Thyroid gland (tissue), 4 donors: ENCODE measurements at places on chromosomes 16 and 17. TPM values are rescaled to one million over a fixed set of nuclear protein-coding genes. Genes with fewer than 3 reads are reported as not detected.

- H3K27me3 ChIP-seq = no peaks in the 10 kb centered on the region
- H3K36me3 ChIP-seq = no peaks in the 10 kb centered on the region
- H3K4me1 ChIP-seq = no peaks in the 10 kb centered on the region
- no peak overlapping the region for H3K27ac ChIP-seq
- DNase-seq = no peak
- no peak overlapping the region for H3K4me3 ChIP-seq
Measured at GRCh38 chr17:50238601-50239280, 35.5 kb upstream of the TMEM92 start.

GRCh38 chr16:7313170-7313569 is 19.5 kb upstream of the RBFOX1 start:
- no peak for DNase-seq
- no peaks in the 10 kb centered on the region for H3K27me3 ChIP-seq
- H3K36me3 ChIP-seq = no peaks in the 10 kb centered on the region
- no peaks in the 10 kb centered on the region for H3K4me1 ChIP-seq
- no peak overlapping the region for H3K4me3 ChIP-seq
- H3K27ac ChIP-seq = no peak overlapping the region

GRCh38 chr17:70896843-70897242 is 727.5 kb downstream of the KCNJ2 start:
- no peaks in the 10 kb centered on the region for H3K27me3 ChIP-seq
- no peak for DNase-seq
- no peak overlapping the region for H3K27ac ChIP-seq
- no peak overlapping the region for H3K4me3 ChIP-seq
- no peaks in the 10 kb centered on the region for H3K36me3 ChIP-seq

- no peaks in the 10 kb centered on the region for H3K27me3 ChIP-seq
- H3K27ac ChIP-seq = no peak overlapping the region
- H3K4me3 ChIP-seq = no peak overlapping the region
Measured at GRCh38 chr17:76275382-76276068, 10.4 kb downstream of the UBALD2 start.

- H3K4me3 ChIP-seq = no peak overlapping the region
- H3K4me1 ChIP-seq = peaks cover 23% of the 10 kb centered on the region
- peak overlapping the region; percentile 27 for H3K27ac ChIP-seq
- H3K27me3 ChIP-seq = no peaks in the 10 kb centered on the region
Measured at GRCh38 chr17:81481073-81481799, 31.4 kb downstream of the ACTG1 start.

GRCh38 chr17:43530288-43531081 is 15.7 kb downstream of the ETV4 start:
- H3K27ac ChIP-seq = peak overlapping the region; percentile 91
- no peak overlapping the region for H3K4me3 ChIP-seq
- H3K4me1 ChIP-seq = peaks cover 23% of the 10 kb centered on the region

- no peak overlapping the region for H3K27ac ChIP-seq
- H3K4me3 ChIP-seq = no peak overlapping the region
- no peaks in the 10 kb centered on the region for H3K27me3 ChIP-seq
Measured at GRCh38 chr16:11047057-11047456, 102.7 kb downstream of the CLEC16A start.

- no peak overlapping the region for H3K4me3 ChIP-seq
- no peaks in the 10 kb centered on the region for H3K4me1 ChIP-seq
- no peaks in the 10 kb centered on the region for H3K27me3 ChIP-seq
Measured at GRCh38 chr16:78972986-78973385, 627.6 kb downstream of the MAF start.

DNA sequence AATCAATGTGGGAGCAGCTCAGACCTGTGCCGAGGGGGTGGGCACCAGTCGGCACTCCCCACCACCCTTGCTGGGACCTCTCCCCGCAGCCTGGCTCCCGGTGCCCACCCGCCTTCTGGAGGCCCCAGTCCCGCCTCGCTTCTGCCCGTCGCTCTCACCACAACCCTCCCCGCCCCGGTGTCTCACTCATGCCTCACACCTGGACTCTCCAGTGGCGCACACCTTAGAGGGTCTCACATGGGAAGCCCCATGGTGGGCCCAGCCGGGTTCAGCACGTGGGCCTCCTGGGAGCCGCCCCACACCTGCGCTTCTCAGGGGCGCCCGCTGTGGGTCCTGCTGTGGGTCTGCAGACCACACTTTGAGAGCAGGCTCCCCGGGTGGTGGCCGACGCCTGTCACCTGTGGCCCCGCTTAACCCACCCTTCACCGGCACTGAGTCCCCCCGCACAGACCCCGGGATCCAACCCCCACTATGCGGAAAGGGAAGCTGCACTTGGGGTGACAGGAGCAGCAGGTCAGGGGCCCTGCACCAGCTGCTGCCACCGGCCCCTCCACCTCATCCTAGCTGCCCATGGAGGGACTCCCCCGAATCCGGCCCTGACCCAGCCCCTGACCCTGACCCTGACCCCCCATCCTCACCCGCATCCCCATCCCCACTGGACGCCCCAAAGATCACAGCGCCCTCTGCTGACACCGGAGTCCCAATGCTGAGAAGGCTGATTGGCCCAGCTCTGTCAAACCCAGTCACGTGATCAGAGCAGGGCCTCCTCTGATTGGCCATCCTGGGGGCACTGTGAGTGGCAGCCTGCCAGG is 27.4 kb upstream of the SLC38A10 start:
- no peak overlapping the region for H3K27ac ChIP-seq
- no peaks in the 10 kb centered on the region for H3K27me3 ChIP-seq
- no peak overlapping the region for H3K4me3 ChIP-seq
- no peaks in the 10 kb centered on the region for H3K36me3 ChIP-seq

GRCh38 chr16:4743226-4743878 is 9.0 kb downstream of the DNAAF8 start:
- H3K4me3 ChIP-seq = no peak overlapping the region
- no peaks in the 10 kb centered on the region for H3K4me1 ChIP-seq
- no peak for DNase-seq
- no peaks in the 10 kb centered on the region for H3K36me3 ChIP-seq
- no peaks in the 10 kb centered on the region for H3K27me3 ChIP-seq
- no peak overlapping the region for H3K27ac ChIP-seq

- no peak for DNase-seq
- no peaks in the 10 kb centered on the region for H3K36me3 ChIP-seq
- H3K27me3 ChIP-seq = no peaks in the 10 kb centered on the region
- H3K4me3 ChIP-seq = no peak overlapping the region
- no peak overlapping the region for H3K27ac ChIP-seq
Measured at GRCh38 chr16:87560428-87561199, 41.7 kb upstream of the JPH3 start.

- H3K27me3 ChIP-seq = no peaks in the 10 kb centered on the region
- no peak overlapping the region for H3K27ac ChIP-seq
- no peaks in the 10 kb centered on the region for H3K36me3 ChIP-seq
- DNase-seq = no peak
Measured at GRCh38 chr16:19559242-19559910, 3.9 kb downstream of the VPS35L start.

DNA sequence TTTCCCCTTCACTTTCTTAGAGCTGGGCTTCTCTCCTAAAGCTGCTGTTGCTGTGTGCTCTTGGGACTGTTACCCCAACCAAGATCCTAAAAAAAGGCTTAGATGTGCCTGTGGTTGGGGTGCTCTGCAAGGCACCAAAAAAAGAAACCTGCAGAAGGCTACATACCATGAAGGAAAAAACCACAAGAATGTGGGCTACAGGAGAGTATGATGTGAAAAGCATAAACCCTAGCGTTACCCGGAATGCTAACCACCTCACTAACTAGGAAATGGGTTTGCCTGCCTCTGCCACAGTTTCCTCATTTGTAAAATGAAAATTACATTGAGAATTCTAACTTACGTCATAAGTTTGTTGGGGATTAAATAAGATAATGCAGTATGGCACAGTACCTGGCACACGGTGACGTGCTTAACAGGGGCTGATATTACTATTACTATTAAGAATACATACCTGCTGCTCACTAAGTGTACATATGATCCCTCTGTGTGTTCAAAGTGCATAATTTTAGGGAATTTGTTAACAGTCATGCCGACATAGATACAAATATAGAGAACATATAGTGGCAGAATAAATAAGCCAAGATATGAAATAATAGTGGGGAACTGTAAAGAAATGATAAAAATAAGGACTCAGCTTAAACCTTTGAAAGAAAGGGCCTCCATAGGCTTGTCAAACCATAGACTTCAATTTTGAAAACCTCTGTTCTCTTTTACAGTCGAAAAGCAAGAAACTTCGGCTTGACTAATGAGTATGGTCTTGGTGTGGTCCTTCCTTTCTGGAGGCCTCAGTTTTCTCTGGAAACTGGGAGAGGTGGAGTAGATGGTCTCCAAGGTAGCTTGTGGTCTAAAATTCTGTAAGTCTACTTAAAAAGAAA is 177.8 kb upstream of the TBX2 start:
- no peaks in the 10 kb centered on the region for H3K27me3 ChIP-seq
- no peak for DNase-seq
- H3K27ac ChIP-seq = no peak overlapping the region
- no peaks in the 10 kb centered on the region for H3K36me3 ChIP-seq
- peaks cover 44% of the 10 kb centered on the region for H3K4me1 ChIP-seq

DNA sequence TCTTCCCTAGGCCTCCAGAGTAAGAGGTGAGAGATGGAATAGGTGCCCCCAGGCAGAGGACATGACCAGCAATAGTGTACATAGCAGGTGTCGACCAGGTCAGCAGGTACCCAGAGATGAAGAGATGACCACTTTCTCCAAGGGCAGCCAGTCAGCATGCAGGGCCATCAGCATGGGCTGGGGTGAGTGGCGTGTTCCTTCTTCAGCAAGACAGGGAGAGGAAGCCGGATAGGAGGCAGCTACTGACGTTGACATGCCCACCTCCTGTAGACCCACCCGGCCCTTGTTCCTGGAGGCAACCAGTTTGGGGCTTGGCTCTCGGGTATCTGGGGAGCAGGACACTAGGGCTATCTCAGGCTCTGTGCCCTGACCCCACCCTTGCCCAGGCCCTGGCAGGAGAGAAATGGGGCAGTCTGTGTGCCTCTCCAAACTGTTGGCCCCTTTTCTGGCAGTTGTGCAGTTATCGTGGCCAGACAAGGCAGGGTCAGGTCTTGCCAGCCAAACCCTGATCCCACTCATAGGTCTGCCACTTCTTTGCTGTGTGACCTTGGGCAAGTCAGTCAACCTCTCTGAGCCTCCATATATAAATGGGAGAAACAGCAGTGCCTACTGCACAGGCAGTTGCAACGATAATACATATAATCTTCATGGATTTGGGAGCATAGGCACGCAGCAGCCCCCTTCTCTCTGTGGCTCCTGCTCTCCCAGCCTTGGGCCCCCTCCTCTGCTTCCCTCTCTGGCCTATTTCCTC is 1.4 kb upstream of the NDRG4 start:
- DNase-seq = no peak
- no peaks in the 10 kb centered on the region for H3K36me3 ChIP-seq
- H3K4me3 ChIP-seq = no peak overlapping the region
- peaks cover 13% of the 10 kb centered on the region for H3K4me1 ChIP-seq
- H3K27me3 ChIP-seq = no peaks in the 10 kb centered on the region
- H3K27ac ChIP-seq = no peak overlapping the region

DNA sequence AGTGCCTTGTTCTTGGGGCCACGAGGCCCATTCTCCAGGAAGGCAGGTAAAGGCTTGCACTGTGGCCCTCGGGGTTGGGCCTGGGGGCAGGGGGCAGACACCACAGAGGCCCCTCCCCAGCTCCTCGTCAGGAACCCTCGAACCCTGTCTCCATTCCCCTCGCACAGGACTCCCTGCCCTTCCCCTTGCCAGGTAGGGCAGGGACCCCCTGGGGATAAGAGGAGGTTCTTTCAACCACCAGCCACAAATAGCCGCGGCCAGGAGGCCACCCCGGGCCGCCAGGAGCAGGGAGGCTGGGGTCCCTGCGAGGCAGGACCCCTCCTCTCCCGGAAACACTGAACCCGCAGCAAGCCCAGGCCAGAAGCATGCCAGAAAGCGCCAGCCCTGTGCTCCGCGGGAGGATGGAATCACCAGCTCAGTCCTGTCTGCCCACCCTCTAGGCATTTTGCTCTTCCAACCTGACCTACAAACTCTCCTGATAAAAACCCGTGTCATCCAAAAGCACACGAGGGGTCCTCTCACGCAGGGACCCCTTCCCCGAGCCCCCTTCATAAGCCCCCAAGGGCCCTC is 45.6 kb downstream of the SLC47A1 start:
- no peak overlapping the region for H3K4me3 ChIP-seq
- no peaks in the 10 kb centered on the region for H3K4me1 ChIP-seq
- no peaks in the 10 kb centered on the region for H3K27me3 ChIP-seq
- H3K36me3 ChIP-seq = no peaks in the 10 kb centered on the region
- DNase-seq = peak; percentile 17

GRCh38 chr16:50185005-50185505 is 31.9 kb downstream of the TENT4B start:
- no peak for DNase-seq
- H3K4me1 ChIP-seq = no peaks in the 10 kb centered on the region
- H3K27me3 ChIP-seq = no peaks in the 10 kb centered on the region
- H3K4me3 ChIP-seq = no peak overlapping the region
- H3K36me3 ChIP-seq = no peaks in the 10 kb centered on the region
- no peak overlapping the region for H3K27ac ChIP-seq

GRCh38 chr17:27520491-27521185 is 64.4 kb downstream of the KSR1 start:
- H3K4me1 ChIP-seq = peaks cover 50% of the 10 kb centered on the region
- no peak overlapping the region for H3K4me3 ChIP-seq
- H3K27me3 ChIP-seq = no peaks in the 10 kb centered on the region
- H3K27ac ChIP-seq = peak overlapping the region; percentile 49

Gene KRTAP9-8
- total RNA-seq = not detected

Gene G6PC1
- total RNA-seq = not detected

Gene HLF
- 53.1 TPM for total RNA-seq

Gene SEPTIN12
- total RNA-seq = not detected

Gene NGFR
- 21.8 TPM for total RNA-seq

Gene NRN1L
- total RNA-seq = 2.0 TPM

Gene HAP1
- total RNA-seq = 12.7 TPM

Gene RCVRN
- total RNA-seq = not detected

Gene CACNG3
- total RNA-seq = not detected
